ENCODE measurements at places on chromosomes 5 and 9. TPM values are rescaled to one million over a fixed set of nuclear protein-coding genes. Genes with fewer than 3 reads are reported as not detected.

The PCDHGB3 gene
- 3.2 TPM for total RNA-seq

GRCh38 chr5:147349241-147349640 is 114.4 kb downstream of the STK32A start:
- no peak for DNase-seq

DNA sequence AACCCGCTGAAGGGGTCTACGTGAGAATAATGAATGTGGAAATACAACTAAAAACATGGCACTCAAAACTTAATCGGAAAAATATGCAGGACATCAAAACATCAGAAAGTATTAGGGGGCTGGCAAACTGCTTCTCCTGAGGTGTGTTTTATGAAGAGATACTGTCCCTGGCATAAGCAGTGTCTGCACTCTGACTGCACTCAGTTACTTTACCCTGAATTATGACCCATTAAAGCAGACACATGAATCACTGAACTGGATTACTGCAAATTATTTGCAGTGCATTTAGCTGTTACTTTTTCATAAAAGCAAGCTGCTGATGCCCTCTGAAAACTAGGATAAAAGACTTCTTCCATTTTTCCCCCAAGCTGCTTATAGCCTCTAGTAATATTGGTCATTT is 164.9 kb downstream of the AP3B1 start:
- no peak for DNase-seq

DNA sequence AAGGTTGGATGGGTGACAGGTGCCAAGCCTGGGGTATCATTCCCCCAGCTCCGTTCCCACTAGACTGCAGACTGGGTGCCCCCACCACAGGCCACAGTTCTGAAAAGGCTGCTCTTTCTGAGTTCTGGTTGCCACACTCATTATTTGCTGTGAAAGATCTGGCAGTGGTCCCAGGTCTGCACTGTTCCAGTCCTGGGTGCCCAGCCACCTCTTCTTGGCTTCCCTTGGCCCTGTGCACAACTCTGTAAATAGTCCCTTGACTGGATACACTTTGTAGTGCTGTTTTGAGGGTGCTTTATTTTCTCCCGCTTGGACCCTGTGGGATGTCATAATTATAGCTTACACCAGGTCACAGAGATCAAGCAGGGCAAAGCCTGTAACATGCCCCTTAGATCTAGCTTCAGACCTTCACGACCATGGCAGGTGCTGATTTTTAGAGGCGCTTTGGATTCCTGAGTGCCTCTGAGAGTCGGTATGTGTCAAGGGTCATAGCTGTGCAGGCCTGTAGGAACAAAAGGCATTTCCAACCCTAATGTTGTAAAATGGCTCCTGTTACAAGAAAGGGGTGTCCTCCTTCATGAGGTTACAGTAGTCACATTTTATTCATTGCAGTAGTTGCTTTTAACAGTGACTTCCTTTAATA is 344.9 kb downstream of the ICE1 start:
- DNase-seq: no peak

GRCh38 chr9:92094655-92095054 is 20.6 kb downstream of the SPTLC1 start:
- DNase-seq: no peak
